ENCODE measurements at places on chromosomes 6 and 20. TPM values are rescaled to one million over a fixed set of nuclear protein-coding genes. Genes with fewer than 3 reads are reported as not detected.

The ARHGAP40 gene
- not detected for total RNA-seq

The NOX3 gene
- total RNA-seq = not detected

The BTNL2 gene
- not detected for total RNA-seq

The NOTCH4 gene
- 31.2 TPM for total RNA-seq

The MICB gene
- 1.9 TPM for total RNA-seq

The FOXQ1 gene
- total RNA-seq = not detected

The NCR2 gene
- total RNA-seq = not detected

The L3MBTL1 gene
- 7.9 TPM for total RNA-seq

The SOX18 gene
- total RNA-seq = 67.0 TPM

The SMLR1 gene
- not detected for total RNA-seq

DNA sequence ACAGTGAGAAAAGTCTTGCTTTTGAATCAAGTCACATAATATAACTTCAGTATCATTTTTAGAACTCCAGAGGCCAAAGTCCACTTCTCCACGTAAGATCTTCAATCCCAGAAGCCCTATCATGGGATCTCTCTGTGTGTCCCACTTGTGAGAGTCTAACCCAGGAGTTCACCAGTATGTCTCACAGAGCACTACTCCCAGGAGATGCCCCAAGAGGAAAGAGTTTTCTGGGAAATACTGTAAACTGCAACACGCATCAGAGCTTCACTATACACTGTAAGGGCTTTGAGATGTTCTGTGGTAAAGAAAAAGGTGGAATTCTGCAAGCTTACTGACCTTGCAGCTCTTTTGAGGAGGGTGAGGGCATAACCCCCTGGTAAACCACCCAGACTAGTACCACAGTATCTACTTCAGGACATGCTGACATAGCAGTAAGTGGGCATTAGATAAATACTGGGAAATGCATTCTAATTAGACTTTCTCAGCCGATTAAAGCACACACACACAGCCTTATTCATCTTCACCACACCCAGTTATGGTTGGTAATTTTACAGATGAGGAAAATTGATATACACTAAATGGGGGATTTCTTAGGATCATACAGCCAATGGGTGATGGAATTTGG lies 12.3 kb downstream of the DCBLD1 start:
- no peak for DNase-seq

DNA sequence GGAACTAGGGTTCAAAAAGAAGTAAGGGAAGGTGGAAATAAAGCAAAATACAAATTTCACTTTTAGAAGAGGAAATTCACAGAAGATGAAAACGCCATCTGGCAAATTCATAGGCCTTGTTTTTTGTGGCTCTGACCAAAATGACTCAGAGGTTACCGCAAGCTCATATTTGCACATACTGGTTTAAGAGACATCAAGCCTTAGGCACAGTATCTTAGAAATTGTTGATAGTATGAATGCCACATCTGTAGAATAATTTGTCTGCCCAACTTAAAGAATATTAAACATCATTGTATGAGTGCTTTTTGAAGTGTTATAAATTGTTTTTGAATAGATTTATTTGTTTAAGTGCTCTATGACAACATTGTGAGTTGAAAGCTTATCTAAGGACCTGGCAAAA lies 10.6 kb downstream of the TAAR1 start:
- no peak for DNase-seq

- no peak for DNase-seq
These were observed 37.4 kb upstream of the SNRPB2 start for GRCh38 chr20:16692442-16692841.

- DNase-seq = no peak
These were observed 1.3 kb downstream of the DIDO1 start for GRCh38 chr20:62925076-62925419.

- DNase-seq = no peak
These were observed 132.5 kb upstream of the NEDD9 start for GRCh38 chr6:11364971-11365397.

- DNase-seq = no peak
These were observed 28.2 kb downstream of the GPR63 start for GRCh38 chr6:96809119-96809518.

DNA sequence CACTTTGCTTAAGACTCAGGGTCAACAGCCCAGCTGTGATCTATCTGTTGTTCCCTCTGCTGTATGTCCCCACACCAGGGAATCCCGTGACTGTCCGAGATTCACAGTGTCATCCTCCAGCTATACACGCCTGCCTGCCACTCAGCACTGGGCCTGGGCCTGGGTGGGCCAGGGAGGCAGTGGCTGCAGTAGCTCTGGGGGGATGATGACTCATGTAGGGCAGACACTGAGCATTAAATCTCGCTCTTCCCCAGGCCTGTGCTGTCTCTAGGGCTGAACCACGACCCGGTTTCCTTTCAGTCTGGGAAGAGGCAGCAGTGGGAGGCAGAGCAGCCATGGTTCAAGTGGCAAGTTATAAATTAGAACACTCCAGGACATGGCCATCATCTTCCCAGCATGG lies 173.9 kb downstream of the LRFN2 start:
- no peak for DNase-seq

DNA sequence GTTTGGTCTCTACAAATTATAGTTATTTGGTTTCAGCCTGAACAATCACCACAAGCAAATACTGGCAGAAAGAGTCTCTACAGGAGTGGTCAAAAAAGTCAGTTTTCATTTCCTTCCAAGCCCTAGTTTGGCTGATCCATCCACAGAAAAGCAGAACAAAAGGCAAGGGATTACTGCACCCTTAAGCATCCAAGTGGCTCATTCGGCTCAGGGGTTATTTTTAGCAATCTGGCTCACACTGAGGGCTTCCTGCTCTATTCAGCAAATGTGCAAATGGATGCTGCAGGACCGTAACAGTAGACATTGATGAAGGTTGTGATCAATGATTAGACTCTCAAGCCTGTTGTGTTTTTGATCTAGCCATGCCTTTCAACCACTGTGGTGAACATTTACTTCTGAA lies 62.2 kb upstream of the FABP7 start:
- DNase-seq = no peak

DNA sequence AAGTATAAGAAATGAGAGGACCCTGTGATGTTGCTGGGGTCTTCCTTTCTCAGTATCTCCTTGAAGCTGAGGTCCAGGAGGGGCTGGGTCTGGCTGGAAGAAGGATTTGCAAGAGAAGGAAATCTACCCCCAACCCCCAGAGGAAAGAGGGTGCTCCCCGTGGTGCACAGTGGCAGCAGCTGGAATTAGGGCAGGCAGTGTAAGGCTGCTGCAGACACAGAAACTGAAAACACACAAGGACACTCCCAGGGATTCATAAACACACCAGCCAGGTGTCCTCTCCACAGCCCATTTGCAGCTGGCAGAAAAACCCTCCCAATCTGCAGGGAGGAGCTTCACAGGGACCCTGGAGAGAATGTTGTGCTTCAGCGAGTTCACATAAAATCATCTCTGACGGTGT lies 297.2 kb downstream of the CDH26 start:
- no peak for DNase-seq

- DNase-seq = no peak
These were observed 85.5 kb downstream of the BMP7 start for GRCh38 chr20:57180954-57181353.

- no peak for DNase-seq
These were observed 191.9 kb upstream of the PREP start for GRCh38 chr6:105594821-105595220.

- DNase-seq = no peak
These were observed 40.8 kb upstream of the TMEM244 start for GRCh38 chr6:129901910-129902309.

GRCh38 chr6:76703786-76704185 lies 631.3 kb upstream of the IMPG1 start:
- no peak for DNase-seq

GRCh38 chr6:52650941-52651340 lies 20.0 kb upstream of the TMEM14A start:
- no peak for DNase-seq
